ENCODE measurements at places on chromosomes 16 and 17.
A peak's percentile ranks its signal among the peaks of the same experiment; 100 is the strongest.

- DNase-seq, result no peak
Observed at GRCh38 chr16:25585526-25585925, 106.2 kb upstream of the HS3ST4 start.

- DNase-seq, result no peak
Observed at GRCh38 chr17:55210292-55210691, 54.5 kb upstream of the HLF start.

DNA sequence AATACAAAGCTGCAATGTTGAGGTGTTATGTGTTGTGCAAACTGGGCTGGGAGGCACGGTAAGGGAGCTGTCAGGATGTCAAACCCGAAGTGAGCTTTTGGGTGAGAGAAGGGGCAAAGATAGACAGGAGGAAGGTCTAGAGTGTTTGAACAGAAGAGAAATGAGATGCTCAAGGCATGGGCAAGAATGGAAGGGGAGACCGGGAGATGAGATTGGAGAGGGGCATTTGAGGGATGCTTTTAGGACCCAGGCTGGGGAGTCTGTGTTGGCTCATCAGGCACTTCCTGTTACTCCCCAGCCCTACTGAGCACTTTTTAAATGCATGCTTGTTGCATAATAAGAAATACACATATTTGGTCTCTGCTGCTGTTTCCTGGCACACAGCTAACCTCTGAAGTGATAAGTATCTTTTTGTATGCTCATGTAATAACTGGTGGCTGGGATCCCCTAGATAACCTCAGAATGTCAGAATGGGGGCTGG is 13.7 kb downstream of the UNC45B start:
- DNase-seq, result no peak

- no peak for DNase-seq
Observed at GRCh38 chr17:2071024-2071385, 16.1 kb downstream of the HIC1 start.

GRCh38 chr17:48456589-48456988 is 26.6 kb upstream of the SKAP1 start:
- DNase-seq, result no peak

DNA sequence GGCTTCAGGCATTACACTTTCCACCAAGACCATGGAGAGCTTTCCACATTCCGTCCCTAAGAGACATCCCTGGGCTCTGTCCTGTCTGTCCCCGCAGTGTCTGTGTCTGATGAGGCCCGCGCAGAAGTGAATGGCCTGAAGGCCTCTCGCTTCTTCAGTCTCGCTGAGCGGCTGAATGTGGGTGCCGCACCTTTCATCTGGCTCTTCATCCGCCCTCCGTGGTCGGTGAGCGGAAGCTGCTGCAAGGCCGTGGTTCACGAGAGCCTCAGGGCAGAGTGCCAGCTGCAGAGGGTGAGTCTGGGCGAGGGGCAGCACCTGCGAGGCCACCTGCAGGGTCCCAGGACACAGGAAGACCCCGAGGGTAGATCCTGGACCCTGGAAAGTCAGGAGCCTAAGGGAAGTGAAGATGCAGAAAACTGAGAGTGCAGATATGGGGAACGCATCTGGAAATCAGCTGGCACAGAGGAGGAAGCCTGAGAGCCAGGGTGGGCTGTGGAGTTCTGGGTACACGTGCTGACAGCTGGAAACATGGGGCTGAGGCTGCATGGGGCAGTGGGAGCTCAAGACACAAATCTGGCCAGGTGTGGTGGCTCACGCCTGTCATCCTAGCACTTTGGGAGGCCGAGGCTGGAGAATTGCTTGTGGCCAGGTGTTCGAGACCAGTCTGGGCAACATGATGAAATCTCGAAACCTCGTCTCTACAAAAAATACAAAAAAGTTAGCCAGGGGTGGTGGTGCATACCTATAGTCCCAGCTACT is 8.0 kb downstream of the CCNF start:
- no peak for DNase-seq

GRCh38 chr16:85823328-85823920 is 23.9 kb downstream of the COX4I1 start:
- no peak for DNase-seq

DNA sequence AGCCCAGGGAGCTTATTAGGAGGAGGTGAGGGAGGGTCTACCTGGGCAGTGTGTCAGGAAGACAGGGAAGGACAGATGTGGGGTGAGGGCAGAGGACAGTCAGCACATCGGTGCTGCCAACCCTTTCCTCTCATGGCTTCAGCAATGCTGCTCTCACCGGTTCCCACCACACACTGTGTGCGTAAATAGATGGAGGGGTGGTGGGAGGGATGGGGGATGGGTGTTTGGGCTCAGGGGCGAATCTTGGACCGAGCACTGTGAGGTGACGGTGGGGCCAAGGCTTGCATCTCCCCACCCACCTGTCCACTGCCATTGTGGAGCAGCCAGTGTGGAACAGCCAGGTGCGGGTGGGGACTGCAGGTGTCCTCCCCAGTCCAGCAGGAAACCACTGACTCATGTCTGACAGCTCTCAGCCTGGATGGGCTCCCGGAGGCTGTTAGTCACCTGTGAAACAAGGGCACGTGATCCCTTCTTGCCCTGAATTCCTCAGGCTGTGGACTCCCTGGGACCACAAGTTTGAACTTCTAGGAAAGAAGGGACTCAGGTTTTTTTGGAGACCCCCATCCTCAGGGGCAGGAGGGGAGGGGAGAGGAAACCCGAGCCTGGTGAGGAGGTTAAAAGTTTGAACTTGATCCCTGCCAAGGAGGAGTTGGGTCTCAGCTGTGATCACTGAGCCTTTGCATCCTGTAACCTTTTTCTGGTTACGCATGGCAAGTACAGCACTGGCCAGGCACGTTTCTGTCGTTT is 42.7 kb upstream of the SMPD3 start:
- DNase-seq, result no peak

DNA sequence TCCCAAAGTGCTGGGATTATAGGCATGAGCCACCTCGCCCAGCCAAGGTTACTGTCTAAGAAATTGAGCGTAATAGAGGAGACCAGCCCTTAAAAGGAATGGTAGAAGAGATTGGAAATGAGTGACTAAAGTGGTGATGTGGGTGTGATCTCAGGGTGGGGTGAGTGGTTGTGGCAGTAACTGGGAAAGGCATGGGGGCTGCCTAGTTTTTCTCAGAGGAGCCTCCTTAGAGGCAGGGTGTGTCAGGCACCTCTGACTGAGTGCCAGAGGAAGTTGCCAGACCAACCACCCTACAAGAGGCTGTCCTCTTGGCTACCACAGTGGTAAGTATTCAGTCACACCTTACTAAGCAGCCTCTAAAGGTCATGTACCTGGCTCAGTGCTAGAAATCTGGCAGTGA is 8.9 kb downstream of the DUS2 start:
- no peak for DNase-seq

DNA sequence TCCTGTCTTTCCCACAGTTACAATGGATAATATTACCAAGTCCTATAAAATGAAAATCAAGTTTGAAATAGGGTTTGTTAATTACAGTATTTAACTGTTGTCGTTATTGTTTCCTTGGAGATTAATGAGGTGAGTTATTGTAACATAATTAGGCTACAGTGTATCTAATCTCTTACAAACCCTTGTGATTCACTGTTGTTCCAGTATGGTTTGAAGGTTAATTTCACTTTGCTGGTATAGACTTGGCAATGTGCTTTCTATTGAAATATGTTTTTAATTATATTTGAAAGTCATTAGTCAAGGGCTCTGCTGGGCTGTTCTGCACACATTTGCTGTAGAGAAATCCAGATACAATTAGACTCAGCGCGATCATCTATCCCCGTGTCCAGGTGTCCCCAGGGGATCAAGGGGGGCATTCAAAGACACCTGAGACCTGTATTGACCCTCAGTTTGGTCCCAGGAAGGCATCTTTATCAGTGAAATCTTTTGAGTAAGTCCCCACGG is 624.6 kb upstream of the EEF2KMT start:
- no peak for DNase-seq

DNA sequence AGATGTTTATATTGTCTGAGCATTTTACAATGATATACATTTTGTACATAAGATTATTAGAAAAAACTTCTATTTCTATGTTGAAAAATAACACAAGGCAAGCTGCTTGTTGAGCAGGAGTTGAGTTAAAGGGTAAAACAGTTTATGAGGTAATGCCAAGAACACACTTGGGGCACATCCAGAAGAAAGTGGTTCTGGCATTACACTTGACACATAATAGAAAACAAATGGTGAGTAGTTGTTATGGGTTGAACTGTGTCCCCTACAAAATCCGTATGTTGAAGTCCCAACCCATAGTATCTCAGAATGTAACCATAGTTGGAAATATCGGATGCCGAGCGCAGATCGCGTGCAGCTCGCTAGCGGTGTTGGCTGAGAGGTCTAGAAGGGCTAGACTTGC is 354.3 kb upstream of the GOT2 start:
- DNase-seq, result no peak

- no peak for DNase-seq
Observed at GRCh38 chr17:41082626-41083025, 1.3 kb upstream of the KRTAP4-7 start.

- no peak for DNase-seq
Observed at GRCh38 chr17:65171752-65172151, 34.6 kb downstream of the RGS9 start.

DNA sequence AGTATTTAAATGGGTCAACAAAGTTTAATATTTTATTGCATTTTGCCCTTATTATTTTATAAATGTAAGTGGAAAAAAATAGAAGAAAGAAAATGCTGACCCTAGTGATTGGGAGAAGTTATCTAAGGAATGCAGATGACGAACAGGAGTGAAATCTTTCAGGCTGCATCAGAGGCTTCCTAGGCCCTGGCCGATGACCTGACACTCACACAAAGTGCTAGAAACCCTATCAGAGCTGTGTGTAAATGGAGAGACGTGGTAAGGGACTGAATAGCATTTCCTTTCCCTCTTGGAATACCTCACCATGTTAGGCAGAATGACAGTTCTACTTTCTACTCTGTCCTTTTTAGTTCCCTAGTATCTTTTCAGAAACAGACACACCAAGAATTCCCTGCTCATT is 44.9 kb upstream of the CNEP1R1 start:
- no peak for DNase-seq

- no peak for DNase-seq
Observed at GRCh38 chr17:81392909-81393654, 2.2 kb upstream of the BAHCC1 start.

DNA sequence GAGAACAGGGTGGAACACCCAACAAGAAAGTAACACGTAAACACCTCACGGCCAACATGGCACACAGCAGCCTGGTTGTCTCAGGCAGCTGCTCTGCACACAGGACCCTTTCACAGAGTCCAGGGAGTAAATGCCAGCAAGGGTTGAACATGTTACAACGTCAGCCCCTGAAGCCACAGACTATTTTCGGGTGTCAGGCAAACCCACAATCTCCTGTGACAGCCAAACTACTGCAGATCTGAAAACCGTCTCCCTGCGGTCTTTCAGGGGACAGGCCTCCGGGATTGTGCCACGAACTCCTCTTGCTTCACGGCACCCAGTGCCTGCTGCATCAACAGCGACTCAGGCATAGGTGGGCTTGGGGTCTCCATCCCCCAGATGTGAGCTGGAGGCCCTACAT is 127.7 kb downstream of the XYLT1 start:
- peak; percentile 64 for DNase-seq

- no peak for DNase-seq
Observed at GRCh38 chr16:78909226-78909625, 691.3 kb downstream of the MAF start.

- peak; percentile 85 for DNase-seq
Observed at GRCh38 chr17:2336852-2337543, at the start of gene SGSM2. SGSM2 (plus strand) TSS chr17:2337501; CDS start chr17:2337689, 188 bp downstream.

GRCh38 chr17:74212209-74212912 is 1.0 kb upstream of the TTYH2 start:
- DNase-seq, result peak; percentile 62
